ENCODE measurements at places on chromosomes 2 and 18.

DNA sequence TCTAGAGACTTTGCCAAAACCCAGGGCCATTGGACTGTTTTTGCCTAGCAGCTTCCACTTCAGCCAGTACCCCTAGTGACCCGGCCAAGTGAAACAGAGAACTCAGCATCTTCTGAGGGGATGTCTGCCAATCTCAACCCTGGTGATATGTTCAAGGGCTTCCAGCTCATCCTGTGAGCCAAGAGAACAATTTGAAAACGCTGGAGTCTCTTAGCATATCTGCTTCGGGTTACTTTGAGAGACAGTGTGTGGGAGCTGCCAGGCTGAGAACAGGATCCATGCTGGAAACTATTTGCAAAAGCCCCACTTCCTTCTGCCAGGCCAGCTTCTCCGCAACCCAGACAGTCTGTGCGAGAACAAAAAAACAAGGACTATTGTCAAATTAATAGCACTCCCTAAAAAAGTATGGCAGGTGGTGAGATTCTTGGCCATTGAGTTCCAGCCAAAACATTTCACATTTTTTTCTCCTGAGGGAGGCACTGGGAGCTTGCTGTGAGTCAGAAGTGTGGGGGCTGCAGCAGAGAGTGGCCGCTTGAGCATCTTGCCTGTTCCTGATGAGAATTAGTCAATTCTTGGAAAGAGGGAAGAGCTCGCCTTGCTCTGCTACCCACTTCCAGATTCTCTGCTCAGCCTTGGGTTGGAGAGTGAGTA lies 395.6 kb upstream of the TRIB2 start:
- DNase-seq, result no peak

DNA sequence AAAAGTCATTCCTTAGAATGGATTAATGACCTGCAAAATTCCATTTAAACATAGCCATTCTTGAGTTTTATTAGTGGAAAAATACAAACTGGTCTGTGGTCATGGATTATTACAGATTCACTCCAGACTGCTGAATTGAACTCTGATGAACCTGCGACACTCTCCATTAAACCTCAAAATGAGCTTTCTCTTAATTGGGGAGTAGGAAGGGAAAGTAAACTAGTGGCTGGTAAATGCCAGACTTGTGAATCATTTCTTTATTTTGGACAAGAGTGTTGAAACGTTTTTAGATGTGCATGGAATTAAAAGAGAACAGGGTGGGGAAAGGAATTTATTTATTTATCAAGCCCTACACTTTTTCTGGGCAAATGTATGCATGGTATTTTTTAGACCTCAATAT lies 321.2 kb upstream of the FANCL start:
- DNase-seq, result no peak

GRCh38 chr2:237293978-237294377 lies 120.0 kb downstream of the COL6A3 start:
- DNase-seq, result no peak

DNA sequence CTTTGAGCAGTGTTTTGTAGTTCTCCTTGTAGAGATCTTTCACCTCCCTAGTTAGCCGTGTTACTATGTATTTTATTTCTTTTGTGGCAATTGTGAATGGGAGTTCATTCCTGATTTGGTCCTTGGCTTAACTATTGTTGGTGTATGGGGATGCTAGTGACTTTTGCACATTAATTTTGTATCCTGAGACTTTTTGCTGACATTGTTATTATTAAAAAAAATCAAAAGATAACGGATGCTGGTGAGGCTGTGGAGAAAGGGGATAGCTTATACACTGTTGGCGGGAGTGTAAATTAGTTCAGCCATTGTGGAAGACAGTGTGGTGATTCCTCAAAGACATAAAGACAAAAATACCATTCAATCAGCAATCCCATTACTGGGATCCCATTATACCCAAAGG lies 17.0 kb upstream of the ZNF397 start:
- DNase-seq, result no peak

GRCh38 chr18:4831791-4832375 lies 365.2 kb downstream of the AKAIN1 start:
- no peak for DNase-seq

DNA sequence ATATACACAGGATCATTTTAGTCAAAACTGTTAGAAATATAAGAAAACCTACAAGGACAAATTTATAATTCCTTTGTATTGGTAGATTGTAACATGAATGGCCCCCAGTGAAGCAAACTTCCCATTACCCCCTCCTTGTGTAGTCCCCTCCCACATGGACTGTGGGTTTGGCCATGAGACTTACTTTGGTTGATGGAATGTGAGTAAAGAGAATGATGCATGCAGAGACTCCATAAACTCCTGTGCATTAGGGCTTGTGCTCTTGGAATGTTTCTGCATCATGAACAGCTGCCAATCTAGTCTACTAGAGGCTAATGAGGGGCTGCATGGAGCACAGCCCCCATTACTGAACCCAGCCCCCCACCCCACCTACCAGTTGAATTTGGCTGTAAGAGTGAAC lies 8.3 kb upstream of the TGFA start:
- DNase-seq, result no peak

GRCh38 chr2:11482473-11483035 lies 16.6 kb upstream of the E2F6 start:
- DNase-seq, result no peak

GRCh38 chr2:72917877-72918553 lies 696 bp downstream of the EMX1 start:
- DNase-seq, result no peak

GRCh38 chr2:236605345-236605734 lies 35.7 kb downstream of the ACKR3 start:
- DNase-seq, result no peak

- DNase-seq, result no peak
These were observed 85.1 kb upstream of the ACAA2 start for GRCh38 chr18:49898421-49898820.

GRCh38 chr2:99803846-99804245 lies 314.0 kb upstream of the REV1 start:
- DNase-seq, result no peak

GRCh38 chr18:33014060-33014796 lies 241.4 kb upstream of the KLHL14 start:
- no peak for DNase-seq

DNA sequence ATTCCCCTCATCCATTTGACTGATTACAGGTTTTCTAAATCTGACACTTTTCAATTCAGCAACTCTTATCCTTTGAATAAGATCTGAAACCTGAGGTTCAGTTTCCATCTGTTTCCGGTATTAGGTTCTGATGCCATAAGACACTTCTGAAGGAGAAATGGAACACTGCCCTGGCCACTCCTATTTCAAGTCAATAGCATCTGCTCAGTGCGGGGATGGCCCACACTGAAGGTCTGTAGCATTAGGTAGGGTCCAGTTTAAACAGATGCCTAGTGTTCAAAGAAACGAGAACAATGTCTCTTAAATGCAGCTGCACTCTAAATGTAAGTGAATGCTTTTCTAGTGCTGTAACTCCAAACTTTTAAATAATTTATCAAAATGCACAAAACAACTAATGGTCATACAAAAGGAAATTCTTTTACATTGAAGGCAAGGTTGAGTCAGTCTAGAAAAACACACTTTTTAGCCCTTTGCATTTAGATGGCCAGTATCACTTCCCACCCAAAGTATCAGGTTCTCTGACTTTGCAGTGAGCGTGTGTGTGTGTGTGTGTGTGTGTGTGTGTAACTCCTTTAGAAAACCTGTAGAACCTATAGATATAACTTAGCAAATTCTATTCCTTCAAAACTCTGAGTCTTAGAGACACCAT lies 78.2 kb downstream of the STK39 start:
- DNase-seq, result no peak

- no peak for DNase-seq
These were observed 553.8 kb upstream of the FANCL start for GRCh38 chr2:58794916-58795315.

DNA sequence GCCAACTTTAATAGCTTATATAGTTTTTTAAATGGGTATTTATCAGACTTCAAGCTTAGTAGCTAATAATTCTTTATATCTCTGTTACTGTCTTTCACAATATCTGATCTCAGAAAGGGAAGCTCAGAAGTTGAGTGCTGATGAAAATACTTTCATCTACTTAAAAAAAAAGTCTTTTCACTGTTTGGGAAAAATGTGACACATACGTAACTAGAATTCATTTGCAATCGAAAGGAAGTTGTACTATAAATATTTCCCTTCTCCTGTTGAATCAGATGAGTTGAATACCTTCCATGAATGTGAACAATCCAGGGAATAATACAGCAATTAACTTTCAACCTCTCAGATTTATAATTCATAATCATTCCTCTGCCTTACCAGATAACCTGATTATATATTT lies 811 bp upstream of the SCG2 start:
- DNase-seq, result no peak

DNA sequence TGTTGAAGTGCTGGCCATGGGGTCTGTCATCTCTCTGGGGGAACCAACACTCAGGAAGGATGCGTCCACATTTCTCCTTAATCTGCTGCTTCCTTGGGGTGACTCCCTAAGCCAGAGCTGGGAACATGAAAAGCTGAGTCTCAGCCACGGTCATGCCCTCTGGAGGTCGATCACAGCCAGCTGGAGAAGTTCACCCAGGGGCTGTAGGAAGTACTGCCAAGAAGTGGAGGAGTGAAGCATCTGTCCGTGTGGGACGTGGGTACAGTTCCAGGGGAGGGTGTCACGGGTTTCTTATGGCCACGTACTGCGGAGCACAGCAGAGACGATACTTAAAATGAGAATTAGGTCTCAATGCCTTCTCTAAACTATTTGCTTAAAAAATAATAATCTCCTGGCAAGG lies 42.4 kb upstream of the IGFBP2 start:
- no peak for DNase-seq

- DNase-seq, result no peak
These were observed 49.1 kb downstream of the ZNF638 start for GRCh38 chr2:71380665-71381064.

DNA sequence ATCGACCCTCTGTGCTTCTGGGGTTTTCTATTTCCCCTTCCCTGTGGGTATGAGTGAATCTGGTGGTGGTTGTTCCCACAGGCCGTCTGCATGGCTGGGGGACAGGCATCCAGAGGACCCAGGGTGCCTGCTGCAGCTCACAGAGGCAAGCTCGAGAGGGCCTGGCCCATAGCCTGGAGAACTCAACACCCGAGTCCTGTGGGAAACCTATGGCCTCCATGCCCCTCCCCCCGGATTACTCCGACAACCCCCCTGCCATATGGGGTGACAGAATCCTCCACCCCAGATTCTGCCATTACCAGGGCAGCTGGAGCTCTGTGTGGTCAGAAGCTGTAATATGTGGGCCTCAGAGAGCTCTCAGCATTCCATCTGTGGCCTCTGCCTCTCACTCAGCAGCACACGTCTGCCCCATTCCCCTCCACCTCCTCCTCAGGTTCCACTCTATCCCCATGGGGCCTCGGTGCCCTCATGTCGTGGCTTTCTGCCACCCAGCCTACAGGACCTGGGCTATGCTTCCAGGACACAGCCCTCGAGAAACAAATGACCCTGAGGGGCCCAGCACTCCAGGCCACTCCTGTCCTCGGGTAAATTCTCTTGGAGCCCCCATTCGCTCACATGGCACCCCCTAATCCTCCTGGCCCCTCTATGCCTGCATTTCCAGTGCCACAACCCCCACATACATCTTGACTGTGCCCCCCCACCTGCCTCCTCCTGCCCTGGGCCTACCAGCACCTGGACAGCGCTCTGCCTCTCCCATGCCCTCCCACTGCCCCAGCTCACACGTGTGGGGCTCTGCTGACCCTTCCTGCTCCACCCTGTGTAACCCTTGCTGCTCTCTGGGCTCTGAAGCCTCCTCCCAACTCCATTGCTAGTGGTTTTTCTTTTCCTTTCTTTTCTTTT lies 3.6 kb downstream of the MZT2A start:
- no peak for DNase-seq

DNA sequence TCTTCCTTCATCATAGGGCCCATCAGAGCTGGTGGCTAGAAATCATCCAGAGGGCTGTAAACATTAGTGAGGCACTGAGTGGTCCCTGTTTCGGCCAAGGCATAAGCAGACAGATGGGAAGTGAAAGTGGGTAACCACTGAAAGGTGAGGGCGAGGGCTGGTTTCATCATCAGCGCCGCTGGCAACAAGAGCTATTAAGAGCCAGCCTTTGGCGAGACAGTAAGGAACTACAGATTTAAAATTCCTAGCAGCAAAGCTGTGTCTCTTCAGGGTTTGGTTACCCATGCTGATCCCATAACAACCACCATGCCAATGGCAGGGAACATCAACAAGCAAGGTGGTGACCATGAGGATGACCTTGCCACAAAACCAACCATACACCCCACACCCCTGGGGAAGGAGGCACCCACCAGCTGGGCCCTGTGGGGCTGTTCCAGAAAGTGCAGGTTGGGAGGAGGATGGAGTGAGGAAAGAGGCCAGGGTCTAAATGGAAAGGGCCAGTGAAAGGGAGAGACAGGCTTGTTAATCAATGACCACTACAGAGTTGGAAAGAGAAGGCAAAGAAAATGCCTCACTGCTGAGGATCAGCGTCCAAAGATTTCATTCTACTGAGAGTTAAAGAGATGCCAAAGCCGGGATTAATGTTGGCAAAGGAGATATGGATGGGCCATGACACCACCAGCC lies 9.0 kb upstream of the SLC20A1 start:
- DNase-seq, result no peak

DNA sequence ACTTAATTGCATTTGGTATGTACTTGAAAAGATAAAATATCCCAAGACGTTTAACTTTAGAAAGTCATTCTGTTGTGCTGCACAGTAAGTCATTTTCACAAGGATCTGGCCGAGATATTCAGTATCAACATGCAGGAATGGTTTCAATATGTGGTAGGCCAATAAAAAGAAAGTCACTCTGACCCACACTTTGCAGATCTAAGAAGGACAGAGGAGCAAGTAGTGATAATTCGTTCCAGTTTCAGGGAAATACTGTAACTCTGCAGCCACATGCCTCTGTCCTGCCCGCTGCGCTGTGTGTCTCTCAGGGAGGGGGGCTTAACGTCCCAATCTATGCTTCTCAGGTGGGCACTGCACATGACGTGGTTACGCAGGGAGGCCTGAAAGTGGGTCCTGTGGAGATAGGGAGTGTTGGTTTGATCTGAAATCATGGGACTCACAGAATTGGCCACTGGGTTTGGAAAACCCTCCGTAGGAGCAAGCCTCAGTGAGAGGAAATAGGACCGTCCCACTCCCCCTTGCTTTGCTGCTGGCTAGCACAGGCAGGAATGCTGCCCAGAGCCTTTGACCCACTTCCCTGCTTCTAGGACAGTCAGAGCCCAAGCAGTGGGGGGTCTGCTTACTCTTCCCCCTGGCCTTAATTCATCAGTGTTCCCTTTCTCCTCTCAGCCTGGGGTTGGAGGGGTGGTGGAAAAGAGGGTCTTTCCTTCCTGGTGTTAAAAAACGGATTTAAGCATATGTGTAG lies 314.7 kb upstream of the SPRED2 start:
- no peak for DNase-seq

DNA sequence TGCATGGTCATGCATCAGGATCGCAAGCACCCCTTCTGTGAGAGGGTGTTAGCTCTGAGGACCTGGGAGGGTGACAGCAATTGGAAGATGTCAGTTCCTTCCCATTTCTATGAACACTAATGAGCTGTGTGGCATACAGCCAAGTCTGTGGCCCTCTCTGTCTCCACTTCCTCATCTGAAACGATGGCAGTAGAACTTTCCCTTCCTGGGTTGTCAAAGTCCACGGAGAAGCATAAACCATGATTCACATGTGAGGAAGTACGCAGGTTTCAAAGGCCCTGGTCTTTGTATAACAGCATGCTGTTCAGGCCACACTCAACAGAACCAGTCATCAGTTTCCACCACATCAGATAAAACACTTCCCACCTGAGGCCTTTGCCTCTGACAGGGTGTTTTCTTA lies 167.4 kb upstream of the RAB6C start:
- no peak for DNase-seq
